ENCODE measurements at places on chromosomes 11 and 22. TPM values are rescaled to one million over a fixed set of nuclear protein-coding genes. Genes with fewer than 3 reads are reported as not detected.
A peak's percentile ranks its signal among the peaks of the same experiment; 100 is the strongest.

GRCh38 chr11:33753304-33753967 lies 17.2 kb upstream of the CD59 start:
- no peak for DNase-seq

DNA sequence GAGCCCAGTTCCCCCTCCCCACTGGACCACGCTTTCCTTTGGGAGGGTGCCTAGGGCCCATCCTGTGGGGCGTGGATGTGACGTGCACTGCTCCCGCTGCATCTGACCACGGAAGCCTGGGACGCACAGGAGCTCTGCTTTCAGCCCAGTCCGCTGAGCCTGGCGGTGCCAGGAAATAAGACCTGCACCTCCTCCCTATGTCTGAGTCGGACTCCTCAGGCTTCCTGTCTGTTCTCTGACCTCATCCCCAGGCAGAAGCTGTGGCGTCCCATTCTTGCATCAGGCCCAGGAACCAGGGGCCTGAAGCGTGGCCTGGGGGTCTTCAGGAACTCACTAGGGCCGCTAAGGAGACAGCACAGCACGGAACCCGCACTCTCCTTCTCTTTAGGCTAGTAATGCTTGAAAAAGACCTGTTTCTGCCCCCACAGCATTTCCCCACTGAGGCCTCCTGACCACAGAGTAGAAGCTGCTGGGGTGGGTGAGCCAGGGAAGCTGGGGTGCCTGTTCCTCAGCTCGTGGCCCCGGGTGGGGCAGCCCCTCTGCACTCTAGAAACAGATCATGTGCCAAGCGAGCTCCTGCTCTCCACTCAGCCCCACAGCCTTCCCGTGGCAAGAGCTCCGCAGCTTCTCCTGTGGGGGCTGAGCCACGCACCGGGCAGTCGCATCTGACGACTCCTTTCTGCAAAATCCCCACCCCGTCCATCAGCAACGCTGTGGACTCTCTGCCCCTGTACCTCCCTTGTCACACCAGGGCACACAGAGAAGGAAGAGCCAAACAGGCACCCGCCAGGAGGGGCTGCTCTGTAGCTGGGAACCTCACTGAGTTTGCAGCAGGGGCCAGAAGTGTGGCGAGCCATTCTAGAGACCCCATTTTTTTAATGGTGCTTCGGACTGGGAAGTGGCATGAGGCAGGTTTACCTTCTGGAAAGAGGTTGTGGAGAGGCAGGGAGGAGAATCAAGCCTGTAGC lies 22.6 kb downstream of the MOV10L1 start:
- DNase-seq = no peak

CCDC87 gene
- total RNA-seq = 0.21 TPM

DNA sequence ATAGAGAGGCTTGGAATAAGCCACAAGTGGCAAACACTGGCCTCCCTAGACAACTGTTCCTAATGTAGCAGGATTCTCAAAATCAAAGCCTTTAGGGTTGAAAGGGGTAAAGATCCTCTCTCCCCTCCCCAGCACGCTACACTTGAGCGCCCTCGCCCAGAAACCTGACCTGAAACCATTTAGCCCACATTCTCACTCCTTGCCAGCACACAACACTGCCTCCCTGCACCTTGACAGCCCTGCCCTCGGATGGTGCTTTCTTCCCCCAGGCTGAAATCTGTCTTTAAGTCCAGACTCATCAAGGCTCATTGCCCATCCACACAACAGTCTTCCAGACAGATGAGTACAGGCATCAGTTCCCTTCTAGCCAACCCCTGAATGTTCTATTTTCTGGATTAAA lies 26.5 kb downstream of the CWC15 start:
- no peak for DNase-seq

CYB5R2 gene
- 35.8 TPM for total RNA-seq

VSIG2 gene
- not detected for total RNA-seq

DNA sequence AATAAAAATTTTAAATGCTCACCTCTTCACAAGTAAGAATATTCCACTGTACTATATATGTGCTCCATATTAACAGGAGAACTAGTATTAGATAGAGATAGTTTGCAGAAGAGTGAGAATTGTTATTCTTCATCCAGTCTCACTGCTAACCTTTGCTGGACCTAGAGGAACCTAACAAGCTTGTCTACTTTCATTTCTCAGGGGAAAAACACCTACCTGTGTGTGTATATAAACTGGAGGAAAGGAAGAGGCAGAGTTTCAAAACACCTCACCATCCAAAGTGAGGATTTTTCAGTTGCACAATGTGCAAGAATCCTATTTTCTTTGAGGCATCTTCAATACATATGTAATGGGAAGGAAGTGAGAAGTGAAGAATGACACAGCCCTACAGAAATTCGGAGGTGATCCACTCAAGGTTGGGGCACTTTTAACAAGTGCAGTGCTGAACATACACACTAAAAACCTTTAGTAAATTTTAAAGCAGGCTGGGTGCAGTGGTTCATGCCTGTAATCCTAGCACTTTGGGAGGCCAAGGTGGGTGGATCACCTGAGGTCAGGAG lies 52.4 kb downstream of the SYTL2 start:
- DNase-seq = no peak

- DNase-seq = no peak
These were observed 57.5 kb downstream of the C22orf31 start for GRCh38 chr22:29003975-29004646.

OR8A1 gene
- not detected for total RNA-seq

- DNase-seq = no peak
These were observed 16.4 kb upstream of the UPK3A start for GRCh38 chr22:45268167-45268957.

DNA sequence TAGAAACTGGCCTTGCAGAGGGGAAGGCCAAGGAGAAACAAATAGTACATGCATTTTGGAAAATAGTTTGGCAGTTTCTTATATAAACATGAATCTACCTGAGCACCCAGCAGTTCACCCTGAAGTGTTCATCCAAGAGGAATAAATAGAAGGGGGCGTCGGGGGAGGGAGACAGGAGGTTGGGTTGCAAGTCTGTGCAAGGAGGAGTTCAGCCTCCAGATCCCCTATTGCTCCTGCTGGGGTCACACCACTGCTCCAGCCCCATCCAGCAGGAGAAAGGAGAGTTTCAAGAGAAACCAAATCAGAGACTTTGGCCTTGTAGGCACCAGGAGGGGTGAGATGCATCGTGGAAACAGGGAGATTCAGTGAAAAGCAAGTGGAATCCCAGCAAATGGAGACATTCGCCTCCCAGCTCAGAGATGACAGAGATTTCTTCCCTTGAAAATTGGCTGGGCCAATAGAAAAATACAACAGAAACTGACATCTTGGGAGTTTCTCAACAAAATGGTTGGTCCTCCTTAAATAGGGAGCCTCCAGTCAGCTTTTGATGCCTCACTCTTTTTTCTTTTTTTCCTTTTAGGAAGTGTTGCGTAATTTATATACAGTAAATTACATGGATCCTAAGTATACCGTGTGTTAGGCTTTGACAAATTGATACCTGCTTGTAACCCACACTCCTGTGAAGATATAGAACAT lies 34.1 kb downstream of the OTOG start:
- DNase-seq = peak; percentile 19

DNA sequence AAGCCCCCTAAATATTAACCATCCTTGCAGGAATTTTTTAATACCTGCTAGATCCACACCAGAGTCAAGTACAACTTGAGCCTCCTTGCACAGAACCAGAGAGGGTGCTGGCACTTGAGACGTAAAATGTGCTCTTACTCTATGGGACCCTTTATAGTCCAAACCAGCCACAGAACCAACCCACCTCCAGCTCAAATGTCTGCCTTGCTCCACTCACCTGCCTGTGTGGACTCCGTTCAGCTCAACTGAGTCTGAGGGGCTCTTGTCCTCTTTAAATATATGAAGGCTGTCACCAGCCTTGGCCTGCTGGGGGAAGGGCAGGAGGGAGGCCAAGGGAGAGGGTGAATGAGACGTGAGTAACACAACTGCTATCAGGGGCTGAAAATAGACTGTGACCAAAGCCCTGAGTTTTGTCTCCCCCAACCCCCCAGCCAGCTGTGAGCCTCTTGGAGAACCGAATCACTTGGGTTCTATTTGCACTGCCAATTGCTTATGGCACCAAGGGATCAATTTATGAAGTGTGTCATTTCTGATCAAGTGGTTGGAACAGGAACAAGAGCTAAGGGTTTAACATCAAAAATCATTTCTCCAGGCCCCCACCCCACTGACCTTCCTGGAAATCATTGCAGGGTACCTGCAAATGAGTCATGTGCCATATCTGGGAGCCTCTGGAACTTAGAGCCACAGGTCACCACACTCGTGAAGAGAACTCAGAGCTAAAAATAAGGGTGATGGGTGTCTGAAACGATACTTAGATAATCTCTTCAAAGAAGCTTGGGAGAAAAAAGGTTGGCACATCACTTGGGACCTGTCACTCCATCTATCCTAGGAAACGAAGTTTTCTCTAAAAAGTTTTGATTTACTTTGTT lies at the start of gene CSRP3:
Gene CSRP3 (minus strand): TSS at position 247 of the 869 bp plus-strand sequence. CDS start 9,535 bp downstream, outside the sequence.
- DNase-seq = no peak

GRCh38 chr22:29183971-29184848 lies 21.5 kb upstream of the EMID1 start:
- DNase-seq = no peak

FADD gene
- total RNA-seq = 22.2 TPM

Measured in ascending aorta (tissue), 2 donors.